ENCODE measurements at places on chromosomes 4 and X. TPM values are rescaled to one million over a fixed set of nuclear protein-coding genes. Genes with fewer than 3 reads are reported as not detected.

GRCh38 chr4:15738877-15739276, 36.0 kb downstream of the BST1 start:
- no peak for DNase-seq

DNA sequence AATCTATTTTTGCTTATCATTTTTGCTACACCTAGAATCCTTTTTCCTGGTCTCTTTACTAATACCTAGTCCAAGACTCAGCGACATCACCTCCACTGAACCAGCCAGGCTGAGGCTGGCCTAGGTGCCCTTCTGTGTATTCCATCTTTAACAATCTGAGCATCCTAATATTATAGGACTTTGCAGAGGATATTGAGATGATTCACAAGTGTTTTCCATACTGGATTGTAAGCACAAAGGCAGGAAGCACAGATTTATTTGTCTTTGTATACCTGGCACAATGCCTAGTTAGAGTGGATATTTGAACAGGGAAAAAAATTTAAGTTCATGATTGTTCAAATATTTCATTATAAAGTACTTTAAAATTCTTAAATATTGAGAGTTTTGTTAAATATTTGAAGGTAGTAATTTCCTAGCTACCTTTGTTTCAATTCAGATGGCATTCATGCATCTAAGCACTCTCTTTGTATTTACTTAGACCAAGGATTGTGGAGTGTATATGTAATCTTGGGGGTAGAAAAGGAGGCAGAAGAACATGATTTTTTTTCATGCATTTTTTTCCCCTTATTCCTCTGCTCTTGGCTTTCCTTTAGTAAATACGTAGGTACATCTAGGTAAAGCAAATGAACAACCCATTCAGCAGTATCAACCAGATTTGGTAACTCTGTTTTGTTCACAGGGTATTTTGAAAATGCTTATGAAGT, 18.4 kb downstream of the SMARCA5 start:
- DNase-seq = peak; percentile 17

DNA sequence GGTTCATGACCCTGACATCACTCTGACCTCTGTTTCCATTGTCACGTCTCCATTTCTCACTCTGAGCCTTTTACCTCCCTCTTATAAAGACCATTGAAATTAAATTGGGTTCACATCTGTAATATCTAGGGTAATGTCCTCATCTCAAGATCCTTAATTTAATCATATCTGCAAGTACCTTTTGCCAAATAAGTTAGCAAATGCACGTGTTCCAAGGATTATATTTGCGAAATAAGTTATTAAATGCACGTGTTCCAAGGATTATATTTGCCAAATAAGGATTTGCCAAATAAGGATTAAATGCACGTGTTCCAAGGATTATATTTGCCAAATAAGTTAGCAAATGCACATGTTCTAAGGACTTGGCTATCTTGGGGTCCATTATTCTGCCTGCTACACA, 938.0 kb downstream of the NLGN4X start:
- DNase-seq = peak; percentile 2

- peak; percentile 85 for DNase-seq
Measured at GRCh38 chrX:130060122-130061069, 49.9 kb downstream of the ELF4 start.

GRCh38 chr4:189177130-189177529, 763.5 kb upstream of the FRG1 start:
- no peak for DNase-seq

The ANXA3 gene
- total RNA-seq = 26.3 TPM

- DNase-seq = no peak
Measured at GRCh38 chr4:18203966-18204365, 182.4 kb upstream of the LCORL start.

GRCh38 chr4:73944061-73944875, 37.6 kb downstream of the PF4 start:
- peak; percentile 17 for DNase-seq

DNA sequence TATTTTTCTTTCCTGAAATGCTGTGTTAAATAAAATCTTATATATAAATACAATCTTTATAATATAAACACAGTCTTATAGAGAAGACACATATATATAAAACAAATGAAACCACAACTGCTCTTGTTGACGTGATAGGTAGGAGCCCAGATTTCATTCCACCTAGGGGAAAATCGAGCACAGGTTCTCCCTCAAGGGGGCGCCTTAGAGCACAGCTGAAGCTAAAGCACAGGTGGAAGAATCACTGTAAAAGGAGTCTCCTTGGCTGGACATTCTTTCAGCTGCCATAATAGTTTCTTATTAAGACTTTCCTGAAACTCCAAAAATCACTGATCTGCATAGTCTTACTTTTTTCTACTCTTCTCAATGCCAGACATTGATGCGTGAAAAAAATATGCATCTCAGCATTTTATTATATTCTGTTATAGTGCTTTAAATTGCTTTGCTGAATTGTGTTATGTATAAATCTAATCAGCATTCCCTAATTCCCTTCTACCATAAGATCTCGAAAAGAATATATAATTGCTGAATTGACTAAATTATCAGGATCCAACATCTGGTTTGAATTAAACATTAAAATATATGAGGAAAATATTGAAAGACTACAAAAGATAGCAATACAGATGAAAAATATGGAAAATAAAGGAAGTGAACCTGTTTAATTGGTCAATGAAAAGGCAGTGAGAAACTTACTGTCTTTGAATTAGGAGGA, 25.5 kb upstream of the RXFP1 start:
- DNase-seq = peak; percentile 12

DNA sequence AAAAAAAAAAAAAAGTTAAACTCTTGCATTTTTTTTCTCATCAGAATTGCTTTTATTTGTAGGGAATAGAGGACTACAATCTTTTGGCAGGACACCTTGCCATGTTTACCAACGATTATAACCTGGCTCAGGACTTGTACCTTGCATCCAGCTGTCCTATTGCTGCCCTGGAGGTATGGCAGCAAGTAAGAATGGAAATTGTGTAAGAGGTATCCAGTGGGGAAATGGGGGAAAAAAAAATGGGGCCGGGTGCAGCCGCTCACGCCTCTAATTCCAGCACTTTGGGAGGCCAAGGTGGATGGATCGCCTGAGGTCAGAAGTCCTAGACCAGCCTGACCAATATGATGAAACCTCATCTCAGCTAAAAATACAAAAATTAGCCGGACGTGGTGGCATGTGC, 49.8 kb downstream of the WDR19 start:
- no peak for DNase-seq

GRCh38 chr4:10272511-10272910, 155.9 kb upstream of the WDR1 start:
- peak; percentile 24 for DNase-seq

DNA sequence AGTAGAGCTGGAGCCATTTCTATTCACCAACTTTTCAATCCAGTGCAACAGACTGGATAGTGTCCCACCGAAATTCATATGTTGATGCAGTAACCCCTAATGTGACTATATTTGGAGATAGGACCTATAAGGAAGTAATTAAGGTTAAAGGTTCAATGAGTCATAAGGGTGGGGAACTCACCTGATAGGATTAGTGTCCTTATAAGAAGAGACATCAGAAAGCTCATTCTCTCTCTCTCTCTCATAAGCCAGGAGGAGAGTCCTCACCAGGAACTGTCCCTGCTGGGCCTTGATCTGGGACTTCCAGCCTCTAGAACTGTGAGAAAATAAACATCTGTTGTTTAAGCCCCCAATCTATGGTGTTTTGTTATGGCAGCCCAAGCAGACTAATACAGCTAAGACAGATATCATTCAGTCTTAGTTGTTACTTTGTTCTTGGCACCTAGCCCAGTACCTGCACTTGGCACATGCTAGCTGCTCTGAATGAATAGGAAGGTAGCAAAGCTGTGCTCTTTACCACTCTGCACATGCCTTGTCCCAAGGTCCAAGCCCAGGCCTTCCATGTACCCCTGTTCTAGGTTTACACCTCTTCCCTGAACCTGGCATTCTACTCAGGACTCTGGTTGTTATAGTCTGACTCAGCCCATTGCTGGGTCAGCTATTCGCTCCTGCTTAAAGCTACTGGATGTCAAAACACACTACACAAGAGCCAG, 19.2 kb upstream of the BRS3 start:
- DNase-seq = no peak

GRCh38 chr4:38666766-38667084, 2.7 kb downstream of the KLF3 start:
- no peak for DNase-seq

The EBP gene
- 22.8 TPM for total RNA-seq
